ENCODE measurements at places on chromosomes 1 and 21.
A peak's percentile ranks its signal among the peaks of the same experiment; 100 is the strongest.

DNA sequence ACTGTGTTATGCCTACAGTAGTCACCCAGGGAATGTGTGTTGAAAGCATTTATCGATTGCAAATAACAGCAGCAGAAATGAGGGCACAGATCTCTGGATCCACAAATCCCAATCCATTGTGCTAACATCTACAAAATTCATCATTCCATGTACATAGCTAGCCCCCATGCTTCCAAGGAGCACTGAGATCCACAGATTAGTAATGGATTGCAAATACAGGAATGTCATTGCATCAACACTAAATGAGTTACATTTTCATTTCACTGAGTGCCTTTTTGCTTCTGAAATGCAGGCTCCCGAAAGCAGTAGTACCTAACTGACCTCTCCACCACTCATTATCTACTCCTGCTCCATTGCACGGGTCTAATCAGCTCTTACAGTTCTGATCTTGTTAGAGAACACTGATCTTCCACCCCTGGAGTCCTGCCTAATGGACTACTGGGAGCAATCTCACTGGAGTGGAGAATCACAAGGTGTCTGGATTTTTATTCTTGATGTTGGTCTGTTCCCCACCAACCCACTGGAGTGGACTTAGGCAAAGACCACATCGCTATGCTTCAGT is 30.5 kb downstream of the ASTN1 start:
- no peak for DNase-seq

DNA sequence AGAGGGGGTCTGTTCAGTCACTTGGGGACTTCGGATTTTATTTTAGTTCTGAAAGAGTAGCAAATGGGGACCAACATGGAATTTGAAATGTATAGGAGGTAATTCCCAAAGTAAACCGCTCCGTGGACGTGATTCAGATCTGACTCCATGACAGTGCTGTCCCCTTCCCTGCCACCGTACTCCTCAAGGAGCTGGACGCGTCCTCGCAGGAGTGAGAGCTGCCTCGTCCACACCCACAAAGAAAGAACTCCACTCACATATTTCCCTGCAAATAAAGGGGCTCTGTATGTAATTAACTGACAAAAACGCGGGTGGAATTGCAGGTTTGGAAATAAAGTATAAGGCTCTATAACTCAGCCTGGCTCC is 183.6 kb downstream of the ETS2 start:
- no peak for DNase-seq

- DNase-seq, result no peak
Measured at GRCh38 chr1:148289647-148290046, 137.6 kb upstream of the NBPF11 start.

GRCh38 chr1:4000811-4001251 is 100.8 kb upstream of the C1orf174 start:
- DNase-seq, result no peak

GRCh38 chr1:99777752-99778151 is 11.3 kb upstream of the FRRS1 start:
- no peak for DNase-seq

DNA sequence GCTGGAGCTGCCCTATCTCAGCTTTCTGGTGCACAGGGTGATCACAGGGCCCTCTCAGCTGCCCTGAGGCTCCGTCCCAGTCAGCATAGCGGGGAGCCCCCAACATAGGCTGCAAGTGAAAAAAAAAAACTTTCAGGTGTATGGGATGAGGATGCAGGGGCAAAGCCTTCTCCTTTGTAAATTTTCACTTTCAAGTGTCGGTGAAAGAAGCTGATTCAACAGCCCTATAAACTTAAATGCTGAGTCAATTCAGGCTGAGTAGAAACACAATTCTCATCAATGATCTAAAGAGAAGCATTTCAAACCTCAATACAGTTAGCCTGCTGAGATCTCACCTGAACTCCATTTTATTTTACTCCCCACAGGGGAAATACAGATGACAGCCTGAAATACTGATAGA is 171.2 kb downstream of the SEC16B start:
- DNase-seq, result no peak

DNA sequence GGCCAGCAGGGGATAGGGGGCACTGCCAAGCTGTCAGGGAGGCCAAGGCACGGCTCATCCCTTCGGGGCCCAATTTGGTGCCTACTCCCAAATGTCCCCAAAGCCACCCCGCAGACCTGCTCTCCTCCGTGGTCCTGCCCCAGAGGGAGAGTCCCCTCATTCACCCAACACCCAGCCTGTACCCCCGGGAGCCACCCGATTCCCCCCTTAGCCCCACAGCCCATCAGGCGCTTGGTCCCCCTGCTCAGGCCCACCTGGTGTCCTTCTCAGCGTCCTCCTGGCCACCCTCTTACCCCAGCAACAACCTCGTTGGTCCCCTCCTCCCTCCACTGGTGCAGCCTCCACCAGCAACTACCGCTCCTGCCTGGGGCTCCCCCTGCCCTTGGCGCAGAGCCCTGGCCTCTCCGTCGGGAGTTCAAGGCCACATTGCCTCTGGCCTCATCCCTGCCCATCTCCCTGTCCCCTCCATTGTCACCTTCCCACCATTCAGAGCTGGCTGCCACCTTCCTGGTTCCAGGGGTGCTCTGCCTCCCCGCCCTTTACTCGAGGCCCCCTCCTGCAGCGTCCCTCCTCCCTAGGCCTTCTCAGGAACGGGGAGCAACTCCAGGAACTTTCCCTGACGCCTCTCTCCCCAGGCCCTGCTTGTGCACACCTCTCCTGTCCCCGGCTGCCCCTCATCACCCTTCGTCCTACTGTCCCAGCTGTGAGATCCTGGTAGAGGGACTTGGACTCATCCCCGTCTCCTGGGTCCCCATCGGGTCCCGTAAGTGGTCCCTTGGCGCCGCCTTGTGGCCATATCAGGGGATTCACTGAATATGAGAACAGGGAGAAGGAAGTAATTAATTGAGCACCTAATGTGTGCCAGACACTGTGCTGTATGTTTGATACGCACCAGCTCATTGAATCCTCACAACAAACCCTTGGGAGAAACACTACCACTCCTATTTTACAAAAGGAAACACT is 73.9 kb downstream of the RAP1GAP start:
- peak; percentile 76 for DNase-seq

DNA sequence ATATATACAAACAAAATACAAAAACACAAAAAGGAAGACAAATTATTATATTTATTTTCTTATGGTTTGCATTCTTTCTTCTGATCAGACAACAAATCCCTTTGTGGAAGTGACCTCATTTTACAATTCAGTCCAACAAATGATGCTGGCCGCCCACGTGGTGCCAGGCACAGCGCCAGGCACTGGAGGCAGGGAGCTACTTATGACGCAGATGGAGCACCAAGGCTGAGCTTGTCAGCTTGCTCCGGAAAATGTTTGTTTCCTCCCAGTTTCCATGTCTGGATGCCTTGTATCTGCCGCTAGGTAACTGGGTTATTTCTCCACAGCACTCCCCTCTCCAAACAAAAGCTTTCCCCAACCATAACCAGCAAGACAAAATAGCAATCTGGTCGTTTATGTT is 30.7 kb upstream of the CD34 start:
- peak; percentile 75 for DNase-seq

DNA sequence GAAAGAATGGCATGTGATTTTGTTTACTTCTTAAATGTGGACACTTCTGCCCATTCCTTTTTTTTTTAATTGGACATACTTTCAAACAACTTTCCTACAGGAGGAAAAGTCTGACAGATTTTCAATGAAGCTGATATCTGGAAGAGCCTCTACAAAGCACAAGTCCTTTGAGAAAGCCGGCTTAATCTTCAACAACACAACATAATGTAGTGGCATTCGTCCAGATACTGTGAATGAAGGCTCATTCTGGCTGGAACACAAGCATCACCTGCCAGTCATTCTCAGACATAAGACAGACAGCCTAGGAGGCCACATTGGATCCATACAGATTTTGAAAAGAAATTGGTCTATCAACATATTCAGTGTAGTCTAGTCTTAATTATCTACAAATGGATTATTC is 4.9 kb downstream of the OTUD7B start:
- no peak for DNase-seq

GRCh38 chr1:77133731-77134358 is 85.4 kb downstream of the PIGK start:
- no peak for DNase-seq

DNA sequence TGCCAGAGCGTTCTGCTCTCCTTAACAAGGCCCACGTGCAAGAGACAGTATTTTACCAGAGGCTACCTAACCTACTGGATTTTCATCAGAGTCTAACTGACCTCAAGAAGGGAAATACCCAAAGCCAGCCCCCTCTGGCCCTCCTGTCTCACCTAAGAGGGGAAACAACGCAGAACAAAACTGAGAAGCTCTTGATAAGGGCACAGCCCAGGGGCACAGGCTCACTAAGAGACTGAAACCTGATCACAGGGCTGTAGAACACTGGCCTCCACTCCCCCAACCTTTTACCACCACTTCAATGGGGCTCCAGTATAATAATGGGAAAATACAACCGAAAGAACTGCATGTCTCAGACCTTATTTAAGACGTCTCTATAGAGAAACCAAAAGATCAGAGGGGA is 449.5 kb upstream of the CAMK1G start:
- DNase-seq, result no peak

GRCh38 chr1:12556957-12557935 is 60.8 kb downstream of the DHRS3 start:
- no peak for DNase-seq

GRCh38 chr1:232459826-232460225 is 170.1 kb downstream of the SIPA1L2 start:
- peak; percentile 33 for DNase-seq

DNA sequence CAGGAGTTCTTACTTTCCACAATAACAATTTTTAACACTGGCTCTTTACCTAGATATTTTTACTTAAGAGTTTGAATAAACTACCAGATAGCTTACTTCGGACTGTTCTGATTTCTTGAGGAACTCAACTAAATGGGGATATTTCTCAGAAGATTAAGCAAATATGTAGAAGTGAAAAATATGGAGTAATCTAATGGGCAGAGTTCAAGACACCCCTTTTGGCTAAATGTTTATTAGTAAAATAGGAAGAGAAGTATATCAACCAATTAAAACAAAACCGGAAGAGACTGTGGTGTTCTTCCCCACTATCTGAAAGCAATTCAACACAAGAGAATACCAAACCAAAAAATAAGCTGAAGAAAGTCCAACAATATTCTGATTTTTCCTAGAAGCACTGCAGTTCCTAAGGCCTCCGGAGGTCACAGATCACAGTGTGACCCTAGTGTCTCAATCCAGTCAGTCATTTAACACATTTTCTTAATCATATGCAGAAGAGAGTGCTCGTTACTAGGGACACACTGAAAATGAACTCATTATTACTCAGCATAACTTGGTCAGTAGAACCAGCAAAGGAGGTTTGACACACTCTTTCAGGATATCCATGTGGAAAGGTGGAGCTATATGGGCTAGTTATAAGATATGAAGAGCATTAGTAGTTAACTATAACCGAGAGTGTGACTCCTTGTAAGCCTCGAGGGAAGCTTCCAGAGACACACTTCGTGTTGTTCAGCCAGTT is 5.2 kb downstream of the SIPA1L2 start:
- DNase-seq, result no peak

GRCh38 chr1:32741413-32742198 is 39.0 kb upstream of the SYNC start:
- peak; percentile 90 for DNase-seq

DNA sequence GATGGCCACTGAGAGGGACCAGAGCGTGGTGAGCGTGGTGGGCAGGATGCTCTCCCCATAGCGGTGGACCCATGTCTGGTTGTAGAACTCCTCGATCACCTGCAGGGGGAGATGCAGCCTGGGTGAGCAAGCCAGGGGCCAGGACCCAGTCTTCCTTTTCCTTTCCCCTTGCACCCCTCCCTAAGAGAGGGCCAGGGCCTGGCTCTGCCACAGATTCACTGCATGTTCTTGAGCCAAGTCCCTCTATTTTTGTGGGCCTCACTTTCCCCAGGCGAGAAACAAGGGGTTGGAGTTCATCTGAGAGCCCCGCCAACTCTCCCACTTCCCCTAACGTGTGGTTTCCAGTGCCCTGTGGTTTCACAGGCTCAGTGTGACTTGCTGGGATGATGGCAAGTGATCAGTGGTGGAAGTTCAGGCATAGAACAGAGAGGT is 27.5 kb downstream of the SLC2A1 start:
- DNase-seq, result peak; percentile 69

DNA sequence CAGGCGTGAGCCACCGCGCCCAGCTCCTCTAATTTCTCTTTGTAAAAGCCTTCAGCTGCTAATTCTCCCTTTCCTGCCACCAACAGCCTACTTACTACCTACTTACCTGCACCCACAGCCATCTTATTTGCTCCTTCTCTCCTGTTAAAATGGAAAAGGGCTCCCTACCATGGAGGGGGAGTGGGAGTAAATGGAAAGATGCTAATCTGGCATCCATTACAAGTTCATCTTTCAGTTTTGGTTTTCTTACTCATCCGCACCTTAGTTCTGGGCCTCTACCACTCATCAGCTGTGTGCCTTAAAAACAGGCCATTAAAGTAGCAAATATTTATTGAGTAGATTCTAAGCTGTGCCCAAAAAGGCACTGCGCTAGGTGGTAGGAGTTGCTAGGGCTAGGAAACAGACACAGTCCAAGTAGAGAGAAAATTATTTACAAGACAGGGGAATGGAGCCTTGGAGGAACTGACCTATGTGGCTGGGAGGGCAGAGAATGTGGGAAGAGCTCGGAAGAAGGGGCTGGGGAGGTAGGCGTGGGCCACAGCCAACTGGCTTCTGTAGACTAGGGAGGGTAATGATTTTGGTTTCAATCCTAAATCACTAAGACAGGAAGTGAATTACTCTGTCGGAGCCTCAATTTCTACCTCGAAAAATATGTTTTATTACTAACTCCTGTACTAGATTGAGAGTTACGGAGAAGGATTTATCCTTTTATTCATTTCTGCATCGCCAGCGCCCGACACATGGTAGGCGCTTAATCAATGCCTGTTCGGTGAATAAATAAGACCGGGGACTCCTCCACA is 685 bp upstream of the DDI2 start:
- peak; percentile 32 for DNase-seq

DNA sequence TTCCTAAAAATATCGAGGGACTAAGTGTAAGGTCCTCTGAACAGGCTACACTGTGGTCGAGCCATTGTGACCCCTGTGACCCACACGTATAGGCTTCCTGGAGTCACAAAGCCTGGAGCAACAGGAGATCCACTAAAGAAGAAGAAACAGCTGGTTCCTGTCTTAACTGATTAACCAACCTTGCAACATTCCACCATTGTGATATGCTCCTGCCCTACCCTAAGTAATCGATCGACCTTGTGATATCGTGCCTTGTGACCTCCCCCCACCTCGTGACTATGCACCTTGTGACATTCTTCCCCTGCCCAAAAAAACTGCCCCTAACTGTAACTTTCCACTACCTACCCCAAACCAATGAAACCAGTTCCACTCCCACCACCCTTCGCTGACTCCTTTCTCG is 304.6 kb upstream of the FAM78B start:
- no peak for DNase-seq
